Mucosa of descending colon (tissue), 3 donors: ENCODE measurements at places on chromosomes 1 and 21.

- DNase-seq, result peak; percentile 84
Measured at GRCh38 chr1:220748089-220748934, at the start of gene MTARC2. TSS of gene MTARC2 (plus strand) at chr1:220748322. CDS start at chr1:220748532, 210 bp downstream.

DNA sequence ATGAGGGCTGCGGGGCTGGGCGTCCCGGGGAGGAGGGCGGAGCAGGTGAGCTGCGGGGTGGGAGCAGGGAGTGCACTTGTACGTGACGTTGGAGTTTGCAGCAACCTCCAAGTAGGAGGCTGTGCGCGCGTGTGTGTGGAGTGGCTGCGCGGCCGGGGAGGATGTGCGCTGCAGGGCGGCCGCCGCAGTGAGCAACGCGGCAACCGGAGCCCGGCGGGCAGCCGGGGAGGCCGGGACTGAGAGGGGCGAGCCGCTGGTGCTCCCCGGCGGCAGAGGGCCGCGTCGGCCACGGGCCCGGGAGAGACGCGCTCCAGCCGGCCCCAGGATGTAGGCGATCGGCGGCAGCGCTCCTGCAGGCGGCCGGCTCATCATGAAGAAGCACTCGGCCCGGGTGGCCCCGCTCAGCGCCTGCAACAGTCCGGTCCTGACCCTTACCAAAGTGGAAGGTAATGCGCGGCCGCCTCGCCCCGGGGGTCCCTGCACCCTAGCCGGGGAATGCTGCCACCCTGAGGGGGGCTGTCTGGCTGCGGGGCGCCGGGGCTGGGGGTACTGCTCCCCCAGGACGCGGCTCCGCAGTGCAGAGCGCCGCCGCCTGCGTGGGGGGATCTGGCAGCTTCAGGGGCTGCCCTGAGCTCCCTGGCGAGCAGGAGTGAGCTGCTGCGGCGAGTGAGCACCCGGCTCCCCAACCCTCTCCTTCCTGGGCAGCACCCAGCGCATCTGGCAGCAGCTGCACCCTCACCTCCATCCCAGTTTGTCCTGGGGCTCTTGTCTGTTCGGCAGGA, 158.9 kb upstream of the COA6 start:
- no peak for DNase-seq

DNA sequence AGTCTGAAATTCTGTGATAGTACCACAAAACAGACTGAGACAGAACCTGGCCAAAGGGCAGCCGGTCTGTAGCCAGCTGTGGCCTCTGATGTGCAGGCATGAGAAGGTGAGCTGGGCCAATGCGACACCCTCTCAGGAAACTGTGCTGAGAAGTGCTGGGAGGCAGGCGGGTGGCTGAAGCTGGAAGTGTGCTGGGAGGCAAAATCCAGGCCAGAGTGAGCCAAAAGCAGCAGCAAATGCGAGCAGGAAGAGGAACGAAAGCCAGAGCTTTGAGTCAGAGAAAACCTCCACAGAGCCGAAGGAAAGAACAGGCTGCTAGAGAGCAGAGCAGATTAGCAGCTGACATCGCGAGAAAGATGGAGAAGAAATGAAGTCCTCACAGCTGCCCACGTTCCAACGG, 10.2 kb upstream of the ATP13A2 start:
- no peak for DNase-seq

- DNase-seq, result no peak
Measured at GRCh38 chr1:228798035-228798434, 62.8 kb downstream of the RHOU start.

GRCh38 chr1:53344921-53345838, 17.3 kb upstream of the LRP8 start:
- no peak for DNase-seq

DNA sequence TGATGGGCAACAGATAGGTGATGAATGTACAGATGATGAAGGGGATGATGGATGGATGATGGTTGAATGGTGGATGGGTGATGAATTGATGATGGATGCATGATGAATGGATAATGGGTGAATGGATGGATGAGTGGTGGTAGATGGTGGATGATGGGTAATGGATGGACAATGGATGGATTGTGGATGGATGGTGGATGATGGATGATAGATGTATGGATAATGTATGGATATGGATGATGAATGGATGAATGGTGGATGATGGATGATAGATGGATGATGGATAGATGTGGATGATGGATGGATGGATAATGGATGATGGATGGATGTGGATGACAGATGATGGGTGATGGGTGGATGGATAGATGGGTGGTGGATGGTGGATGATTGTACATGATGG, 35.7 kb downstream of the WNT3A start:
- DNase-seq, result no peak

GRCh38 chr21:15343066-15343465, 278.3 kb upstream of the NRIP1 start:
- DNase-seq, result no peak

GRCh38 chr1:231139659-231140654, 21.9 kb upstream of the TRIM67 start:
- no peak for DNase-seq

- no peak for DNase-seq
Measured at GRCh38 chr1:110480356-110481096, 29.6 kb downstream of the PROK1 start.

GRCh38 chr1:181981821-181982220, 79.7 kb downstream of the ZNF648 start:
- DNase-seq, result no peak
